ENCODE measurements at places on chromosomes 4 and X.

DNA sequence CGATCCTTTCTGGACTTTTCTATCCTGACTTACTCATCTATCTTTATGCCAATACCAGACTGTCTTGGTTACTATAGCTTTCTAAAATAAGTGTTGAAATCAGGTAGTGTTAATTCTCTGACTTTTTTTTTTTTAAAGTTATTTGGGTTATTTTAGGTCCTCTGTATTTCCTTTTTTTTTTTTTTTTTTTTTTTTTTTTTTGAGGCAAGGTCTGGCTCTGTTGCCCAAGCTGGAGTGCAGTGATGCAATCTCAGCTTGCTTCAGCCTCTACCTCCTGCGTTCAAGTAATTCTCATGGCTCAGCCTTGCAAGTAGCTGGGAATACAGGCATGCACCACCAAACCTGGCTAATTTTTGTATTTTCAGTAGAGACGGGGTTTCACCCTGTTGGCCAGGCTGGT, 2.8 kb upstream of the NELFA start:
- DNase-seq = no peak

DNA sequence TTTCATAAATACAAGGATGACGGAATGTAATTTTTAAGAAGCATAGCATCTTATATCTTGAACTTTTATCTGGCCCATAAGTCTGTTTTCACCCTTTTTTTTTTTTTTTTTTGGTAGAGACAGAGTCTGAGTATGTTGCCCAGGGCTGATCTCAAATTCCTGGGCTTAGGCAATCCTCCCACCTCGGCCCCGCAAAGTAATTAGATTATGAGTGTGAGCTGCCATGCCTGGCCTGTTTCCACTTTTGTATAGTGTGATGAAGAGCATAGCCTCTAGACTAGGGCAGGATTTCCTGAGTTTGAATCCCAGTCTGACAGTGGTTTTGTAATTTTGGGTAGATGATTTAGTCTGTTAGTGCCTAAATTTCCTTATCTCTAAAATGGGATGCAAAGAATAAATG, 11.0 kb downstream of the STIM2 start:
- no peak for DNase-seq

- DNase-seq = no peak
Observed at GRCh38 chrX:7242613-7243012, 94.7 kb upstream of the PUDP start.

- no peak for DNase-seq
Observed at GRCh38 chr4:147822128-147822527, 90.2 kb downstream of the ARHGAP10 start.

DNA sequence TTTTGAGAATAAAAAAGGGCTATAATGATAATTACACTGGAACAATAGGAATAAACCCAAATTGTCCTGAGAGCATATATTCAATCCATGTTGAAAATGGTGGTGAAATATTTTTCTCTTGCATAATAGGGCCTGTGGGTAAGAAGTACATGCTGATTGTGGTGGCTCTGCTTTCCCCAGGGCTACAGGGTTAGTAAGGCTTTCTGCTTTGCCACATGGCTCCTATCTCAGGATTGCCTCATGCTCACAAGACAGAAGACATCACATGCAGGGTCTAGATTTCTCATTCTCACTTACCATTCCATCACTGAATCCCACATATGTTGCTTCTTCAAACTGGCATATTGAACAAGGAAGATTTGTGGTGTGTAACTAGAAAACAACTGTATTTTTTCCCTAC, 12.4 kb upstream of the VEGFC start:
- no peak for DNase-seq

- DNase-seq = no peak
Observed at GRCh38 chr4:15749001-15749400, 29.1 kb upstream of the CD38 start.

DNA sequence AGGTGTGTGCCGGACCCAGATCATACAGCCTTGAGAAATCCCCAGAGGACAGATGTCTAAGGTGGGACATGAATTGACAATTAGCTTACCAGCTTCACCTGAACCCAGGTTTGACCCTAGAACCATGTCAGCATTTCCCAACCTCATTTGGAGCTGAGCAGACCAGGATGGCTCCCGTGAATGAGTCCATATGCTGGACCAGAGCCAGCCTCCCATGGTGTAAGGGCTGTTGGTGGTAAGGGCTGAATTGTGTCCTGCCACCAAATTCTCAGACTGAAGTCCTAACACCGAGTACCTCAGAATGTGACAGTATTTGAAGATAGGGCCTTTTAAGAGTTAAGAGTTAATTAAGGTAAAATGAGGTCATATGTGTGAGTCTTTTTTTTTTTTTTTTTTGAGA, 88.3 kb downstream of the SLC34A2 start:
- no peak for DNase-seq

- no peak for DNase-seq
Observed at GRCh38 chr4:16597443-16597842, 301.0 kb downstream of the LDB2 start.

GRCh38 chr4:138982754-138983153, 32.8 kb upstream of the NOCT start:
- DNase-seq = no peak

DNA sequence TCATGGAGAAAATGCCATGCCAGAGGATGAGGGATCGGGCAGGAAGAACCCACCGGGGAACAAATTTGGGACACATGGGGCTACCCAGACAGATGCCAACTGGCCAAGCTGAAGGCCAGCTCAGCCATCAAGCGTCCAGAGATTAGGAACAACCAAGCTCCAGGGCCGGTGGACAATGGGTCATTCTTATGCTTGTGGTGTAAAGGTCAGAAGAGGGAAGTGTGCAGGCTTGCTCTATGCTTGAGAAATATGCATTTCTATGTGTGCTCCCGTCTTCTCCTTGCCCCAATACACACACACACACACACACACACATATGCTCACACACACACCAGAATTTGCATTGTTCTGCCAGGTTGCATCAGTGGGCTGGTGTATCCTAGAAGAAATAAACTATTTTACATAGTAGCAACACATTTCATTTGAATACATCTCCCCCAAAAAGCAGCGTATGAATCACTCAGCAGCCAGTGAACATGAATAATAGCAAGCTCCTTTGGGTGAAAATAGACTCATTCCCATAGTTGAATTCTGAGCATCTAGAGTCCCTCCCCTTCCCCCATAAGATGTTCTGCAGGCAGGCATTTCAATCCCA, 201.9 kb upstream of the PPARGC1A start:
- DNase-seq = no peak

- DNase-seq = no peak
Observed at GRCh38 chr4:81565142-81565870, 93.6 kb upstream of the RASGEF1B start.

DNA sequence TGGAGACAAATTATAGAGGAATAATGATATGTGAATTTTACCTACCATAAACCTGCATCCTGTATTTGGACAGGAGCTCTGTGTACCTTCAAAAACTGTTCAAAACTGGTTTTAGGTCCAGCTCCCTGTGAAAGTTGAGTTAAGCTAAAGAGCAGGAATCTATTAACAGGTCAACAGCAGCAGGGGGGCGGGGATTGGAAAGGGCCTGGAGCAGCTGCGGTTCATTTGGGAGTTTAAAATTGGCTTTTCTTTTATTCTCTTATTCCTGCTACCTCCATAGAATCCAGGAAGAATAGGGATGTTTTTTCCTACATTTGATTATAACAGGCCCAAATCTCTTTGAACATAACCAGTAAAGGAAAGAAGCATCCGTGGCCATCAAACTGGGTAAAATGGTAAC, 23.8 kb downstream of the SHROOM3 start:
- DNase-seq = no peak

DNA sequence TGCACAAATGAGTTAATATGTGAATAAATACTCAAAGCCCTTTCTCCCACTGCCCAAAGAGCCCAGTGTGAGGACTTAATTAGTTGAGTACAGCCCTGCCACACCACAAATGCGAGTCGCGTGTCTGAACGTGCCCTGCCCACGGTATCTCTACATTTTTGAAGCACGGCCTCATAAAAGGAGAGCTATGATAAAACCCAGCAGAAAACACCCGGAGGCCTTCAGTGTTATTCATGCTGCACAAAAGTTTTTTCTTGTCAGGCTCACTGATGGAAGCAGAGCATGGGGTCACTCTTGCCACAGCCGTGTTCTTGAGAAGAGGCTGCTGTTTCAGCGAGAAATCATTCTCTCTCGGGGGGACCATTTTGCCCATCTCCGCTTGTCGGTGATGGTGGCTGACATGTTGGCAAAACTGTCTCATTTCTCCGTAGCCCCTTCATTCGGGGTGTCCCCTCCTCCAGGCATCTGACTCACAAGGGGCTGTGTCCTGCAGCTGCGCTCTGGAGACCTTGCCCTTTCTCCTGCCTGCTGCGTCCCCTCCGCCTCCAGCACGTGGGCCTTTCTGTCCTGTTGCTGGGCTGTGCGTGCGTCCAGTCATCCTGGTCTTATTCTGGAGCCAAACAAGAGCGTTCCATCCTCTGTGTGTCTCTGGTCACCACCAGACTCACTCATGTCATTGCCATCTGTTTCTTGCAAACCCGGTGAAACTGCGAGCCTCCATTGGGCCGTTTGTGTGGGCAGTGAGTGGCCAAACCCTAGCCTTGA, 88.8 kb downstream of the SORCS2 start:
- DNase-seq = no peak

DNA sequence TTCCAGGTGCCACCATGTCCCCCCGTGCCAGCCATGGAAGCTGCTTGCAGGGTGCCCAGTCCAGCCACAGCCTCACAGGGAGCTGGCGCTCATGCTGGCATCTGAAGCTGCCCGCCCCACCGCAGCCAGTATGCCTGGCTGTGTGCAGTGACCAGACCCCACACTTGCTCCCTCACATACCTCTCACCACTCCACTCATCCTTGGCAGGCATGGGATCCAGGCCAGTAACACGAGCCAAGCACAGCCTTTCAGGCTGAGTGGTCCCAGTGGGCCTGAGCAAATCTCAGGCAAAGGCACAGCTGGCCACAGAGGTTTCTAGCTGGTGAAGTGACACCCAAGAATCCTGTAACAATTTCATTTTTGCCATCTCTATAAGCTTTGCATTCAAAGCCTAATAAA, 48.4 kb upstream of the SEC24B start:
- no peak for DNase-seq

- DNase-seq = no peak
Observed at GRCh38 chrX:44094821-44095530, 121.8 kb upstream of the NDP start.

GRCh38 chrX:27598312-27598711, 8.2 kb downstream of the DCAF8L2 start:
- no peak for DNase-seq

DNA sequence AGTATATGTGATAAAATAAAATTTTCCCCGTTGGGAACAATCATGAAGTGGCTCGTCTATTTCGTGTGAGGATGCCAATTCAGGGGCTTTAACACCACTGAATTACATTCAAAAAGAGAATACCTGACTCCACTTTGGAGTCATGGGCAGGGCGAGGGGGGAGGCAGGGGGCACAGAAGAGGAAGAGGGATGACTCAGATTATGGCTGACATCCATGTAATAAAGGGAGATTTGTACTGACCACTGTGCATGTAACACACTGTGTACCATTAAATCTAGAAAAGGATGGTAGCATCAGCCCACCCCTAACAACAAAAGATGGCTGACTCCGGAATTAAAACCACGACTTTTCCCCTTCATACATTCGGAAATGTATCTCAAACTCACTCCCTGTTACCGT, 1.3 kb downstream of the SLC9A7 start:
- DNase-seq = no peak

DNA sequence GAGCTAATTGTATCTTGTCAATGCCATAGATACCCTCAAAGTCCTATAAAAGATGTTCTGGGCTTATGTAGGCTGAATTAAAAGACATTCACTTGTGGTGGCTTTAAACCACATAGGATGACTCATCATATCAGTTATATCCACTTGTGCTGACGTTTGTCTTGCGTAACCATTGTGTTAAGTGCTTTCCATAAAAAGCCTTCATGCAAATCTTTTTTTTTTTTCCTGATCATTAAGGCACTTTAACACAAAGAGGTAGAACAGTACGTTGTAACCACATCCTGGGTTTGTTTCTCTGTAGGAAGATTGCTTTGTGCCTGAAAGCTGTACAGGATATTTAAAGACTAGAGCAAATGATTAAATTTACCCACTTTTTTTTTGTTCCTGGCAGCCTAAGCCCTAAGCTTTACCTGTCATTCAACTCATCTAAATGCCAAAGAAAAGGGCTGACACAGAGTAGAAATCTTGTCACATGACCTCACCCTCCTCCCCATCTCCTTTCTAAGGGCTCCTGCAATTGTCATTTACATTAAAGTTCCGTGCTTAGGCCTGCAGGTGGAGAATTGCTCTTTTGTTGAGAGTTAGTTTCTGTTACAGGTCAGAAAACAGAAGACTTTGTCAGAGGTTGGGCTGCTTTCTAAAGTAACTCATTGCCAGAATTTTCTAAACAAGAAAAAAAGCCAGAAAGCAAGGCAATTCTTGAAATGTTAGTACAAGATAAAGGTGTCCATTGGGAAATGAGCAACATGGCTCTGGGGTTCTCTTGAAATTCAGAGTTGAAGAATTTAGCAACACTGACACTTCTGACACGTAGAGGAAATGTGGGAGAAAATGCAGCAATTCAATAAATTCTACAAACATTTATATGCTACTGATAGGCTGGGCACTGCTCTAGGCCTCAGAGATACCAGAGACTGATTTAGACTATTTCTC, 555.6 kb downstream of the PPARGC1A start:
- DNase-seq = no peak

- DNase-seq = no peak
Observed at GRCh38 chr4:82611982-82612381, 50.2 kb upstream of the TMEM150C start.

GRCh38 chrX:21766101-21766500, 8.2 kb upstream of the SMPX start:
- DNase-seq = no peak

- DNase-seq = no peak
Observed at GRCh38 chr4:173280998-173281397, 53.2 kb downstream of the HMGB2 start.

DNA sequence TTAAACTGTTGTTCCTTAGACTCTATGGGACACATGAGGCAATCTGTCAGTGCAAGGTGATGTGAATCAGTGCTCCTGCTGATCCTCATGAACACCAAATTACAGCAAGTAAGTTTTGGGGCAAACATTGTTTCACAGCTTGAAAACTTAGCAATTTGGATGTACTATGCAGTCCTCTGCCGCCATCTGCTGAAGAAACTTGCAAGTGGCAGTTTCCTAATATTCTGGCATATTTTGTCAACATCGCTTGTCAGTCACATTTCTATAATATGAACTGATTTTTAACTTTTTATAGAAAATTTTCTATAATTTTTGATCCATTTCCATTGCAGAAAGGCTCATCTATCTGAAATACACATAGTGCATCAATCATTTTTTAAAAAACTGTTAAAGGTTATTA, 56.3 kb downstream of the ZAR1 start:
- no peak for DNase-seq

DNA sequence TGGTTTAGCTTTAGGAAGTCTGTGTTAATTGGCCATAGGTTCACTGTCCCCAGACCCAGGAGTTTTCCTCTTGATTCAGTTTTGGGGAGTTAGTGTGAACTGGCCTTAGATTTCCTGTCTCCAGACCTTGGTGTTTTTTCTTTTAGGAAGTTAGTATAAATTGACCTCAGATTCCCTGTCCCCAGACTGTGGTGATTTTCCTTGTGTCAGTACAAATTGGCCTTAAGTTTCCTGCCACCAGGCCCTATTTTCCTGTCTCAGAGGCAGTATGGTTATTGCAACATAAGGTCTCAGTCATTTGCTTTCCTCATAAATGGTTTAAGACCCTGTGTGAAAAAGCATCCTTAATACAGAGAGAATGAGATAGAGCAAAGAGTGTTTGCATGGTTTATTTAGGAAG, 595.8 kb downstream of the NLGN4X start:
- DNase-seq = no peak

Measured in NCI-H1930 (cell line).